Activated naive CD4-positive, alpha-beta T cell treated with anti-CD3 and anti-CD28 coated beads, Interleukin-2, amount 10 ng/mL, durations not matched to agents 7 days and 5 days (primary cell): ENCODE measurements at places on chromosomes 4 and X.

- DNase-seq, result no peak
These were observed 28.8 kb upstream of the RHOH start for GRCh38 chr4:40168070-40168469.

DNA sequence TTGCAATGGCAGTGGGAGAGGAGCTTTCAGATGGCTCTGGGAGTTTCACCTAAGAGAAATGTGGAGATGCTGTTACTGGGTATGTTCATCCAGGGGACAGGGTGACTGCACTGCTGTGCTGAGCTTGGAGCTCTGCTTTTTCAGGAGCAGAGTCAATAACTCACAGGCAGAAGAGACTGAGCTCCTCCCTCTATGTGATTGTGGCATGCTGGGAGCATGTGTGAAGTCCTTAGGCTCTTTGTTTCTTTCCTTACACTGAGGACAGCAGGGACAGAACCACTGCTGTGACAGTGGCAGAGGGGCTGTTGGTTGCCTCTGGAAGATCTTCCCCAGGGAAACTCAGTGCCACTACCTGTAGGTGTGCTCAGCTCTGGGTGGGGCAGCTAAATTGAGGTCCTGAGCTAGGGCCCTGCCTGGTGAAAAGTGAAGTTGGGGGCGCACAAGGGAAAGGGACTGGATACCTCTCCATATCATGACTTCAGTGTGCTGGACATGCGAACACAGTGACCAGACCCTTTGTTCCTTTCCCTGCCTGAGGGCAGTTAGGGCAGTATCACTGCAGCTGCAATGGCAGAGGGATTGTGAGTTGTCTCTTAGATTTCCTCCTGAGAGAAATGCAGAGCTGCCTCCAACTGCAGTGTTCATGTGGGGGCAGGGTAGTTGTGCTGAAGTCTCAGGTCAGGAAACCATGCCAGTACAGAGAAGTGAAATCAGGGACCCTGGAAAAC lies 156.7 kb downstream of the TENT5D start:
- DNase-seq, result no peak

- no peak for DNase-seq
These were observed 32.4 kb downstream of the CASP3 start for GRCh38 chr4:184616633-184617551.

DNA sequence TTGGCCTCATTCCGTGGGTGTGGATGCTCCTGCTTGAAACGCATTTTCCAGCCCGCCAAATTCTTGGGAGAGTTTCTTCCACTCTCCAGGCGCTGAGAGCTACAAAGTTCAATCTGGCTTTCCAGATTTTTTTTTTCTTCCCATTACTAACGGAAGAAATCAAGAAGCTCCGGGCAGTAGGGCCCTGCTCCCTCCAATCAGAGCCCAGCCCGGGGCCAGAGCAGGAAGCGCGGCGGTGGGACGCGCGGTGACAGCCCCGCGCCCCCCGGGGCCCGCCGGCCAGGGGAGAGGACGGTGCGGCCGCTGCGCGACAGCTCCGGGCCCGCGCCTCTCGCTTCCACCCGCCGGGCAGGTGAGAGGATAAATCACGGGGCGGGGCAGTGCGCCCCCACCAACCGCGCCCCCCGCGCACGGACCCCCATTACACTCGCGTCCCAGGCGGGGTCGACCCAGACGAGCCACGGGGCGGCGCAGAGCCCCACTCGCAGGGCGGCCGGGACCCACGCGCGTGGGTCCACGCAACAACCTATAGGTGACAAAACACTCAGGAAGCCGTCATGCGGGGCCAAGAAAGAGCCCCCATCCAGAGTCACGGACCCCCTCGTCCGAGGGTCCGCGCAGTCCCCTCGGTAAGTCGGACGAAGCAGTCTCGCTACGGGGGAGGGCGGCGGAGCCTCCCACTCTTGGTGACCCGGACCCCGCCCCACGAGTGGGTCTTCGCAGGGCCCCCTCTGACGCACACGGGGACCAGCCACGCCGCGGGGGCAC lies 868 bp downstream of the AFAP1 start:
- DNase-seq, result peak; percentile 48

GRCh38 chr4:107546638-107547037 lies 173.4 kb downstream of the PAPSS1 start:
- DNase-seq, result no peak

DNA sequence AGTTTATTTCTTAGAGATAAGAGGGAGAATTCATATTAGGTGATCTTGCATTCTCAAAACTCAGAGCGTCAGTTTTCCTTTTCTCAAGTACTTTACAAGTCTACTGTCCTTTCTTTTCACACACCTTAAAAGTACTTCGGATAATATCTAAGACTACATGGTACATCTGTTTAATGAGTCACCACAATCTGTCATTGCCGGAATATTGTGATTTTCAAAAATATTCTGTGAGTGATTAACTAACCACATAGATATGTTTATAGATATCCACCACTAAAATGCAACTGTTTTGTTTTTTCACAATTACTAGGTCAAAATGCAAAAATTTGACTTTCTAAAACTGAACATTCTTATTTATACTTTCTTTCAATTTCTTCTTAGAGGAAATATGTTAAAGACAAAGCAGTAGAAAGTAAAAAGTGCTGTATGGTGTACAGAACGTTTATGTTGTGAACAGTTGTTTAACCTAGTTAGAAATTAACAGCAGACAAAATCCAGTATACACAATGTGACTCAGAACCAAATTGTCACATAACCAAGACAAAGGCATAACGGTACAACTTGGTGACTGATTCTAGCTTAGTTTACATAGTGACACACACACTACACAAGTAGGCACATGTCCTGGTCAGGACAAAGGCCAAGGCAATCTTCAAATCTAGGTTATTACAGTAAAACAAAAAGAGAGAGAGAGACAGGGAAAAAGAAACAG lies 482.9 kb downstream of the NAF1 start:
- DNase-seq, result no peak

GRCh38 chrX:14934423-14934822 lies 61.2 kb downstream of the MOSPD2 start:
- no peak for DNase-seq

DNA sequence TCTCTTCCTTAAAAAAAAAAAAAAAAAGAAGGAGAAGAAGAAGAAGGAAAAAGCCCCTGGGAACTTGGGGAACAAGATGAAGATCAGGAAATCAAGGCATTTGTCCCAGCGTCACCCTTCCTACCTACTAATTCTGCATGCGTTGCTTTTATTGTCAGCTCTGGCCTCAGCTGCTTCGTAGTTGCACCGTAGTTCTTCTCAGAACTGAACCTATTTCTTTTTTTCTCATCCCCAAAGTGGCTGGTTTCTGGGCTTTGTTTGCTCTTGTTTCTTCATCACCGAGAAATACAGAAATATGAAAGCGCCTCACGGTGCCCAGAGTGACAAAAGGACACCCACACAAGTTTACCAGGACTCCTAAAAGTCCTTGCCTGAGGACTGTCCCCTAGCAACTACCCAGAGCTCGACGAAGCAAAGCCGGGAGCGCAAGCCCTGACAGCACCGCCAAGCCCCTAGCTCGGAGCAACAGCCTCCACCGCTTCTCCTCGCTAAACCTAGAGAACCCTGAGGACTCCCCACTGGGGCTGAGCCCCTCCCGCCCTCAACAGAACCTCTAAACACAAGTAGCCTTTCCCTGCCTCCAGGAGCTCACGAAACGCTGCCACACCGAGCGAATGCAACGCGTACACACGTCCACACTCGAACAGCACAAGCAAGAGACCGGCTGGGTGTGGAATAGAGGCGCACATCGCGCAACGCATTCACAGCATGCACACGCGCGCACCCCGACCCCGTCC lies 710 bp downstream of the PRKG2 start:
- no peak for DNase-seq

GRCh38 chr4:129144755-129145206 lies 48.8 kb downstream of the C4orf33 start:
- no peak for DNase-seq

GRCh38 chrX:50403903-50404302 lies 66.7 kb downstream of the DGKK start:
- no peak for DNase-seq

GRCh38 chr4:11904117-11904535 lies 475.4 kb upstream of the HS3ST1 start:
- no peak for DNase-seq

DNA sequence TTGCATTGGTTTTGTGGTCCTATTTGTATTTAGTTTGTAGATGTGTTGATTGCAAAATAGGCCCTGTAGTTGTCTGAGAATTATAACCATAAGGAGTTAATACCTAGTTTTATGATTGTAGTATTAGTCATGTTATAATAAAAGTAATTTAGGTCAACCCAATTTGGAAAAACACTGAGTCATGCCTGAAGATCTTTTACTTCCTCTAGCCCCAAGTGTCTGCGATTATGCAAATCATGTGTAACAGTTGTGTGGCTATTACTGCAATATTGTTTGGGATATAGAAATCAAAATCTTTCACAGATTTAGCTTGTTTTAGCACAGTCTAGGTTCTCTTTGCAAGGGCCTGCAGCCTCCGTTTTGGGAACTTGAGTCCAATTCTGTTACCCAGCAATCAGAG lies 12.6 kb downstream of the SRD5A3 start:
- DNase-seq, result no peak

DNA sequence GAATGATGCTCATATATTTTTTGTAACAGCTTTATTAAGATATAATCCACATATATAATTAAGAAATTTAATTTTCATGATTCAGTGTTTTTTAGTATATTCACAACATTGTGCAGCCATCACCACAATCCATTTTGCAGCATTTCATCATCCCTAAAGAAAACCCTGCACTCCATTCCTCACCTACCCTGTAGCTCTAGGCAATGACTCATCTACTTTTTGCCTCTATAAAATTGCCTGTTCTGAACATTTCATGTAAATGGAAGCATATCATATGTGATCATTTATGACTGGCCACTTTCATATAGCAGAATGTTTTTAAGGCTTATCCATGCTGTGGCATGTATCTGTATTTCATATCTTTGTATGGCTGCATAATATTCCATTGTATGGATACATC lies 339.9 kb downstream of the MAPK10 start:
- DNase-seq, result no peak

- no peak for DNase-seq
These were observed 228.0 kb downstream of the MID1IP1 start for GRCh38 chrX:39029221-39029620.

GRCh38 chr4:159185591-159186023 lies 82.7 kb downstream of the RAPGEF2 start:
- DNase-seq, result no peak

- no peak for DNase-seq
These were observed 58.2 kb downstream of the CWH43 start for GRCh38 chr4:49044270-49044669.

- no peak for DNase-seq
These were observed 60.7 kb upstream of the S100G start for GRCh38 chrX:16589211-16589610.

GRCh38 chr4:151407466-151408379 lies 1.3 kb upstream of the FHIP1A start:
- peak; percentile 54 for DNase-seq

GRCh38 chrX:34848281-34848680 lies 94.3 kb upstream of the FAM47B start:
- DNase-seq, result no peak

- DNase-seq, result no peak
These were observed 495.1 kb upstream of the FAM241A start for GRCh38 chr4:111650146-111650545.

- no peak for DNase-seq
These were observed 18.5 kb downstream of the AMELX start for GRCh38 chrX:11311706-11312105.

GRCh38 chrX:136195247-136195646 lies 47.9 kb downstream of the FHL1 start:
- DNase-seq, result no peak

DNA sequence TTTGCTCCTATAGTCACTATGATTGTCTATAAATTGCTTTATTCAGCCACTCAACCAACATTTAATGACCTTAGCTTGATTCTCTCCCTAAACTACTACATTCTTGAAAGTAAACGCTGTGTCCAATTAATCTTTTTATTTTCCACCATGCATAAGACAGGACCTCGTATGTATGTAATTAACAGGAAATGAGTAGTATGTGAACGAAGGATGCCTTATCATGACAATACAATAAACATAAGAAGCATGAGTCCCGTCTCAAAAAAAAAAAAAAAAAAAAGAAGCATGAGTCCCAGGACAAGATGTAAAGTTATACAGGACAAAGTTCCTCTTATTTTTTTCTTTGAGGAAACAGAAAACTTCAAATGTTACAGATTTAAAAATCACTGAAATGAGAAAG lies 92.5 kb downstream of the PPP3CA start:
- no peak for DNase-seq

DNA sequence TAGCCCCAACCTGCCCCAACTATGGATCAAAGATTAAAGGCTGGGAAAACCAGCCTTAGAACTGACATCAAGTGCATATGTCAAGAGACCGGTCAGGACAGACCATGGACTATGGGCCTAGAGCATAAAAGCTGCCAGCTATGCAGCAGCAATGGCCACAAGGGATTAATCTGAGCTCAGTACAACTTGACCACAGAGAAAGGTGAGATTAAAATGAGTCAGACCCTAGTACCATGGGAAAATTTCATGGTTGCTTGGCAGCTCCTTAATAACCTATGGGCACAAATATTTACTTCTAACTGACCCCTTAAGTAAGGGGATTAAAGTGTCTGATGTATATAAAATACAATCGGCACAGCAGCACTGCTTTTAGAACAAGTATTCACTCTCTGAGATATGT lies 54.4 kb downstream of the CBR4 start:
- no peak for DNase-seq

DNA sequence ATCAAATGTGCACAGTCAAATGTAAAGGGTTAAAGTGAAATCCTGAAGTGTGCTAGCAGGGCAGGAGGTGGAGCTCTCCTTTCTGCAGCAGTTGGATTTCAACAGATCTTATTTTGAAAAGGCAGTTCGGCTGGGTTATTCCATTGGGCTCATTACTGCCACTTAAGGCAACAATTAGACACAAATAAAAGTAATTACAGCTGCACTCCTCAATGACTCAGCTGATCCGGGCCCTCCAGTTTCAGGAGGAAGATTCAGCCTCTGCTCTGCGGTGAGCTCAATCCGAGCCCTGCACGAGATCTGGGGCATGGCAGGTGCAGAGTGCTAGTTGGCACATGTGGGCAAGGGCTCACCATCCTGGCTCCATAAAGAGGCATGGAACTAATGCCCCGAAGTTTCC lies 85.4 kb downstream of the PHKA2 start:
- no peak for DNase-seq

DNA sequence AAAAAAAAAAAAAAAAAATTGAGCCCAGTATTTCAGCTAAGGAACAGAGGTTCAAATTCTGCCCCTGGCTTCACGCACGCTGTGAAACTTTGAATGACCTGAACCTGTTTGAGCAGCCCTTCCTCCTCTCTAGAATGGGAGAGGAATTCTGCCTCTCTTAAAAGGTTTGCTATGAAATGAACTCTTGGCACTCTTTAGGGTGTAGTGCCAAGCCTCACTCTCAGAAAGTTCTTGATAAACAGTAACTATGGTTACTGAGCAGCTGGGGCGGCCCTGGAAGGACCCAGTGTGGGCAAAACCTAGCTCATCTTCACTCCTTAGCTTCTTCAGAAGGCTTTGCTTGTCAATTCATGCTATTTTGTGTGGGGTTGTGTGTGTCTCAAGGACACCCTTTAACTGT lies 73.7 kb downstream of the GEMIN8 start:
- no peak for DNase-seq

DNA sequence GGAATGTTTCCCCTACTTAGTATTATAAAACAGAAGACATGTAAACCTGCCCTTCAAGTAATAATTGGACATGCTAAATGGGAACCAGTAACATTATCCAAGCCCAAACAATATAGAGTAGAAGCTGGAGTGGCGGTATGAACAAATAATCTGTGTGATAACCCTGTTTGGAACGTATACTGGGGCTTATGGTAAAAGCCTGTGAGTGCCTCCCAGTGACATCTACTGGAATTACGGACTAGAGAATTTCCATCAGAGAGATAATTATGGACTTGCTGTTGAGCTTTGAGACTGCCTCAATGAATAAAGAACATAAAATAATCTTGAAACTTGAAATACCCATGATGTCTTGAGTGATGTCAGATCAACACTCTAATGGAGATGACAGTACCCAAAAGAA lies 406.3 kb upstream of the GRIA3 start:
- DNase-seq, result no peak
